C1 segment of cervical spinal cord (tissue), 14 donors: ENCODE measurements at places on chromosomes 3 and 15.

GRCh38 chr15:100650685-100651084, 48.3 kb downstream of the ASB7 start:
- no peak for DNase-seq

- no peak for DNase-seq
These were observed 114.4 kb downstream of the MBNL1 start for GRCh38 chr3:152383136-152383606.

- DNase-seq: no peak
These were observed 164.5 kb upstream of the TPM1 start for GRCh38 chr15:62878070-62878469.

DNA sequence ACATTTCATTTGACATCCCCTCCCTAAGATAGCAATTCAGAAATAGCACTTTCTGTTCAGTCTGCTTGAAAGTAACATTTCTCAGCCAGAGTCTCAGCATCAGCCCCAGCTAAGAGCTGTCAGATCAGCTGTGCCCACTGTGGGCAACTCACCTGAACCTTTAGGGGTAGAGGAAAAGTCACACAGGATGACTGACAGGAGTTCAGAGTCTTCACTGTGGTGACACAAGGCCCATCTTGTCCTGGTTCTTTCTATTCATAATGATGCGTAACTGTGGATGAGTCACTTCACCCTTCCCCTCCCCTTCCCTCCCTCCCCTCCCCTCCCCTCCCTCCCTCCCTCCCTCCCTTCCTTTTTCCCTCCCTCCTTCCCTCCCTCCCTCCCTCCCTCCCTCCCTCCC, 96.1 kb upstream of the RASGRP1 start:
- DNase-seq: no peak

GRCh38 chr3:155385896-155386625, 92.6 kb upstream of the STRIT1 start:
- no peak for DNase-seq

DNA sequence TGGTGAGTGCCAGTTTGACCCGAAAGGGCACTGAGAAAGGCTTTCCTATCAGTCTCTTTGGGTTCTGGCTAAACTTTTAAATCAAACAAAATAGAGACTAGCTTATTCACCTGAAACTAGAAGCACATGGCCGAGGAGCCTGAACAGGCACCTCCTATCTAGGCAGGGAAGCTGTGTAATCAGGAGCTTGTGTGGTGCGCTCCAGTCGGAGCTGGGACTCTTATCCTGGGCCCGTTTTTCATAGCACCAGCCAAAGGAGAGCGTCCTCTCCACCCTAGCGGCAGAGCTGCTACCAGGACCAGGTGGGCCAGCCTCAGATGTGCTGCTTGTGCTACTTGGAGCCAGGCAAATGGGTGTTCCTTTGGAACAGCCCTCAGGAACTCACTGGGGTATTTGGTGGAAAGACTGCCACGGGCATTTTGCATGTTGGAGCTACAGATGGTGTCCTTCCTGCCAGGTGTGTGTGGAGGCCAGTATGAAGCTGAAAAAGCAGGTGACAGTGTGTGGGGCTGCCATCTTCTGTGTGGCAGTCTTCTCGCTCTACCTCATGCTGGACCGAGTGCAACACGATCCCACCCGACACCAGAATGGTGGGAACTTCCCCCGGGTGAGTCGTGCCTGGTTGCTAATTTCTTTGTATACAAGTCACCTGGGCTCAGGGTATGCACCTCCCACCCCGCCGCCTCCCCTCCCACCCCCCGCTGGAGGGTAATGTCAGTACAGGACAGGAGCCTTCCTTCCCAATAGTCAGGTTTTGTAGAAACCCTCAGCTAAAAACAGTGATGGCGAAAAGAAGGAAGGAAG, 833 bp downstream of the MAN2A2 start:
- peak; percentile 66 for DNase-seq

DNA sequence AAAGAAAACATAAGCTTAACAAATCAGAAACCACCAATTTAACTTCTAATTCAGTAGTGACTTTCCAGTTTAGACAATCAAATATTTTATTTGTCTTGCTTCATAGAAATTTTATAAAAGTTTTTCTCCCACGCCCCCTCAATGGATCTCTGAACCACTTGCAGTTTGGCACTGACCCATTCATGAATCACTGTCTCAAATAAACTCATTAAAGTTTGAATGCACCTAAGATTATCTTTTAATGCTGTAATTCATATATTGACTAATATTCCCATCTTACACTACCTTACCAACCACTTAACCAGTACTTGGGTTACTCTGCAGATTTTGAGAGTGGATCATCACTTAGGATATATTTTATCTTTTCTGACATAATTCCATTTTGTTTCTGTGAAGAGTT, 880.2 kb downstream of the OTOL1 start:
- no peak for DNase-seq

DNA sequence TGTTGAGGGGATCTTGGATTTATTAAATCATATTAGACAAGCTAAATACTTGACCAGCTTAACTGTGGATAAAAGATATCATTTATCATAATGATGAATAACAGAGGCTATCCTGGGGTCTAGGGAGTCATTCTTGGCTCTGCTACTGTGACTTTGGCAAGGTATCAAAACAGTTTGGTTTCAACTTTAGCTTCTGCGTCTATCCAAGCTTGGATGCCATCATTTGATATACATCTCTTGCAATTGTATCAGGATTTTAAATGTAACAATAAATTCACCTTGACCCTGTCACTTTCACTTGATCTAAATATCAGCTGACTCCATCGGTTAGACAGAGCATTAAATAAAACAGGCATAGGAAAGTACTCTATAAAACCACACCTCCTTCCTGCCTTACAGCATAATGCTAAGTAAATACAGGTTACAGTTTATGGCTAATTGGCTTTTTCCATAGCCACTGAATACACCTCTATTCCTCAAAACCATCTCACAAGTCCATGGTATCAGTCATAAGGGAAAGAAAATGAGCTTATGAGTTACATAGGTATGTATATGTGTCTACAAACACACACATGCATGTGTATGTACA, 262.9 kb downstream of the CTNNB1 start:
- DNase-seq: no peak

GRCh38 chr15:59994888-59995557, 9.1 kb upstream of the FOXB1 start:
- no peak for DNase-seq

DNA sequence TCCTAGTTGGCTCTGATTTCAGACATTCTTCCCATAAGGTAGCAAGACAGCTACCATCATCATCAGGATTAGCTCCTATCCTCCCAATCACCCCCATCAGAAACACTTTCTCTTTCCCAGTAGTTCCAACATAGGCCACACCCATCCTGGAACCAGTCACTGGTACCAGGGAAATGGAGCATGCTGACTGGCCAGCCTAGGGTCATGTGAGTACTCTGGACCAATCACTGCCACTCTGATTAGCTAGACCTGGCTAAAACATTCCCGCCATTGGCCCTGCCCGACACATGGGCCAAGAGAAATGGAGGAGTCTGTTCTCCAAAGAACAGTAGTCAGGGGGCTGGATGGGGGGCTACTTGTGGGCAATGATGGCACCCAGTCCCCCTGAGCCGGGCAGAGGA, 12.4 kb downstream of the EFCC1 start:
- no peak for DNase-seq

DNA sequence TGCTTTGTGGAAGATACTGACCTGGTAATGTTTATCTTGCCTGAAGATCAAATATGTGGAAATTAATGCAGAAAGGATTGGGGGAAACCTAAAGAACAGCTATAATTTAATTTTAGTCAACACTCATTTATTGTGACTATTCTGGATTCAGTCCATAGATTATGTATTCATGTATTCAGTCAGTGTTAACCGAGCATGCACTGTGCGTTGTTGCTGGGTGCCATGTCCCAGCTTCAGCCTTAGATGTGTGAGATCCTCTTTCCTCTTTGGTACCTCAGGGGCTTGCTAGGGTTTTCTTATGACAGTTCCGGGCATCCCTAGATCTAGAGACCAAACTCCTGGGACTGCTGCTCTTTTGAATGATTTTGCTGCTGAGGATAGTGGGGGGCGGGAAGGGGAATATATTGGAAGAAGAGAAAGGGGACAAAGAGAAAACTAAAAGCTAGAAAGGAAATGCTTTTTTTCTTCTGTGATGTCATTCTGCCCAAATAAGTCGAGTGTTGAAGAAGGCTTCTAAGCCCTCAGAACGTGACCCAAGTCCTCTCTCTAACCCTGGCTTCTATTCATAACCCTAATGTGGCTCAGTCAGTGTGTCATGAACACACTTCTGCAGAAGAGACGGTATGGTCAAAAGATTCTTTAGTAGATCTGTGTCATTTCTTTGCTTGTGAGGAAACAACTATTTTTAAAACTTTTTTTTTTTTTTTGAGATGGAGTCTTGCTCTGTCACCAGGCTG, 33.5 kb downstream of the STARD9 start:
- DNase-seq: no peak

GRCh38 chr3:5123937-5124336, 1.8 kb downstream of the ARL8B start:
- DNase-seq: no peak

DNA sequence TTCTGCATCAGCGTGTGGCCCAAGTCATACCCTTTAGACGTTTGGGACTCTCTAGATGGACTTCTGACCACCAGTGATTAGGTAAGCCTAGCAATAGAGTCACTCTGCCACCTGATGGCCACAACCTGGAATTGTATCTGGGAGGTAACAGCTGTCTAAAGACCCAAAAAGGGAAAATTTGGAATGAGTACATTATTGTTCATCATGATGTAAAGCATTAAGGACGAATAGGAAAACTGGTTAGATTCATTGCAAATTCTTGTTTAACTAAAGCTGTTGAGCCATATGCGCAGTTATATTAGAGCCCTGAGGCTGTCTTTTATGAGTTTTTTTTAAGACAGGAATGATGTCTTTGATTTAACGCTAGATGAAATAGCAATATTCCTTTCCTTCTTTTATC, 63.6 kb downstream of the FAM81A start:
- no peak for DNase-seq
